CD4-positive, alpha-beta T cell treated with Interleukin-4 for 1 hour (primary cell): ENCODE measurements at places on chromosomes 16 and 17.

DNA sequence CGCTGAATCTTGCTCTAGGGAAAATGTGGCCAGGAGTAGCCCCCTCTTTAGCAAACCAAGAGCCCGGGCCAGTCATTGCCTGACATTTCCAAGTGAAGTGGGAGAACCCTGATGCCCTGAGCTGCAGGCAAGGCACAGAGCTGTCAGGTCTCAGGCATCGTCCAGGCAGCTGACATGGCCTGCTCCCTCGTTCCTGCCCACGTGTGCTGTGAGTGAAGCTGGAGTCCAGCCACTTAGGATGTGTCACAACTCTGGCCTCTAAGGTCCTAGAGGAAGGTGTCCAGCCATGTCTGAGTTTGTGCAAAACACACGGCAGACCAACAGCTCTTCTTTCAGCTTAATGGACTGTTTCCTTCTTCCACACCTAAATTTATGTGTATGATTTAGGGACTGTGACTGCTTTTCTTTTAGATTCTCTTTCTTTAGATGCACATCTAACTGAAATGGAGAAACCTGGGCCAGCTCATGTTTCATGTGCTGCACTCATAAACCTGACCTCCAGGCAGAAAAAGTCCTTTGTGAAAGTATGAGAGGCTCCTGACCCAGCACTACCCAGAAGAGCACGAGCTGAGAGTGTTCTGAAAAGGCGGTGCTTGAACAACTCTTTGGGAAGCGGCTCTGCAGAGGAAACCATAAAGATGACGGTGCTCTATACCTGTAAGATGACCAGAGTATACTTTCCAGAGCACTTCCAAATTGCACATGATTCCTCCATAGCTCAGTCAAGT, 14.8 kb upstream of the LIMD2 start:
- no peak for DNase-seq

GRCh38 chr16:51815523-51815922, 664.5 kb upstream of the SALL1 start:
- no peak for DNase-seq

DNA sequence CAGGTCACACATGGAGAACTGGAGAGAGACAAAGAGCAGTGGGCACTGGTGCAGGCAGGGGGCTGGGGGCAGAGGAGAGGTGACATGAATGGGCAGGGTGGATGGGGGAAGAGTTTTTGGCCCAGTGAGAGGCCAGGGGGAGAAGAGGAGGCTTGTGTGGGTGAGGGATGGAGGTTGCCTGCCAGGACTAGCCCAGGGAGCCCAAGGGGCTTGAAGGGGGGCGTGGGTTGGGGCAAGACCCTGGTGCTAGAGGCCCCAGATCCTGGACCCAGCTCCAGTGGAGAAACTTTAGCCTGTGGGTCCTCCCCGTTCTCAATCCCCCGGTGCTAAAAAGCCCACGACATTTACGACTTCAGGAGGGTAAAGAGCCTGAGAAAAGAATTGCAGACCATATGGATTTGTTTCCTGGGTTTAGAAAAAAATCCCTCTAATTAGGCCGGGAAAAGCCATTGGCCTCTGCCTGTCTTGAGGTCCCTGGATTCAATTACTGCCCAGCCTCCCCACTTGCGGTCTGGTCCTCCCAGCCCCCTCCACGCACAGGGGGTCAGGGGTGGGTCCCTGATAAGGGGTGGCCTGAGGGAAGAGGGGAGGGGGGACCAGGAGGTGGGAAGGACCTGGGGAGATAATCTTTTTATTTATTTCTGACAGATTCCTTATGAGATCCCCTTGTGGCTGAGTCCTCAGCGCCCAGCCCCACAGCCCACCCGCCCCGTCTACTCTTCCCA, 33.0 kb downstream of the NGFR start:
- no peak for DNase-seq

- DNase-seq: no peak
Measured at GRCh38 chr17:68820476-68820824, 134.7 kb downstream of the ABCA8 start.

DNA sequence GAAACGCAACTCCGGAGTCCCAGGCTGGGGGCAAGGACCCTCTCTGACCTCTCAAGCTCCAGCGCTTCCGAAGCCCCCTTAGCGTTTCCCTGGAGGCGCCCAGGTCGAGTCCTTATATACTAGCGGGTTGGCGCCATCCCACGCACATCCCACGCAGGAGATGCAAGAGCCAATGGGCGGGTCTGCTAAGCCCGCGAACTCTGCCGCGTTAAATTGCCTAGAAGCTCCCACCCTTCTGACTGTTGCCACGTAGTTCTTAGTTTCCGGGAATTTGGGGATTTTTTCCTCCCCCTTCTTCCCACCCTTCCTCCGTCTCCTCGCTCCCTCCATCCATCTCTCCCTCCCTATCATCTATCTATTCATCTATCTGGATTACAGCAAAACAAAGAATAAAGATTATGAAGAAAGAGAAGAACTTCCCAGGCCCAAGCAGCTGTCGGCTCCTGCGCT, at the start of gene SLFN11:
Gene SLFN11 (minus strand): TSS at position 88 of the 450 bp plus-strand sequence. CDS start 9,814 bp downstream, outside the sequence.
- DNase-seq: peak; percentile 91

GRCh38 chr16:19861133-19861532, 23.5 kb downstream of the GPRC5B start:
- no peak for DNase-seq

DNA sequence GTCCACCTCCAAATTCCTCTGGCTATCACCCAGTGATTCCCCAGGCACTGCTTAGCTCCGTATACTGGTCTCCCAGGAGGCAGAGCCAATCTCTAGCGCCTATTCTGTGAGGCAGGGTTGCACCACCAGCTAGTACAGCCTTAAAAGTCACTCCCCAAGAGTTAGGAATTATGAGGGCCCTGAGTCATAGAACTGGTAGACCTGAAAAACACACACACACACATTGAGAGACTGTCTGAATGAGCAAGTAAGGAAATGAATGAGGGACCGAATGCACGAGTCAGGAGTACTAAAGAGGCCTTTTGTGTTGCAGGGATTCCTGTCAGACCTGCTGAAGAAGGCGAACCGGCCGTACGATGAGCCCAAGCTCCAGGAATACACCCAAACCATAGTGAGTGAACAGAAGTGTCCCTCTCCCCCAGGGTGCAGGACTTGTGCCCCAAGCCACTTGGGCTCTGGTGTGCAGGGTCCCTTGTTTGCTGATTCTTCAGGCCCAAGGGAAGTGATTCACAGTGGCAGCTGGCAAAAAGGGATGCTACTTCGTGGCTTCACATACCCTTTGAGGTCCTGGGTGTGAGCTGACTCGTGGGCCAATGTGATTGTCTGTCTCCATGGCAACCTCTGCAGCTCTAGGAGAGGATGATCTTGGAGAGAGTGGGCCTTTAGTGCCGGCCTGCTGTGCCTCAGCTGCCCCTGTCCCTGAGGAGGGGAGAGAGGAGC, 24.7 kb downstream of the CALB2 start:
- DNase-seq: no peak

- no peak for DNase-seq
Measured at GRCh38 chr17:16378636-16379282, 2.1 kb upstream of the UBB start.

- no peak for DNase-seq
Measured at GRCh38 chr16:57826706-57827625, 24.7 kb upstream of the KIFC3 start.

- no peak for DNase-seq
Measured at GRCh38 chr17:28381141-28381825, 9.8 kb downstream of the SARM1 start.

DNA sequence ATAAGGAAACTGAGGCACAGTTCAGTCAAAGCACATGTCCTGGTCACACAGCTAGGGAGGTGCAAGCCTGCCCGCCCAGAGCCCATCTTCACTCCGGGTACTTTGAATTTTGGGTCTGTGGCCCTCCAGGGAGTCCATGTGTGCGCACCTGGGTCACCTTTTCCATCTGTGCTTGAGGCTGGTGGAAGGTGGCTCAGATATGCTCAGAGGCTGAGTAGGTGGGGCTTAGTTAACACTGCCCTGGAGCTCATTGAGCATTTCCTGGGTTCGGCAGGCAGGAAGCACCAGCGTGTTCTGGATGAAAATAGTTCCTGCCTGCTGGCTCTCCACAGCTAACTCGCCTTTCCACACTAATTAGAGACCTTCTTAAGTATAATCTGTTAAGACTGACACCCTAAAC, 19.2 kb downstream of the FAM234A start:
- no peak for DNase-seq

DNA sequence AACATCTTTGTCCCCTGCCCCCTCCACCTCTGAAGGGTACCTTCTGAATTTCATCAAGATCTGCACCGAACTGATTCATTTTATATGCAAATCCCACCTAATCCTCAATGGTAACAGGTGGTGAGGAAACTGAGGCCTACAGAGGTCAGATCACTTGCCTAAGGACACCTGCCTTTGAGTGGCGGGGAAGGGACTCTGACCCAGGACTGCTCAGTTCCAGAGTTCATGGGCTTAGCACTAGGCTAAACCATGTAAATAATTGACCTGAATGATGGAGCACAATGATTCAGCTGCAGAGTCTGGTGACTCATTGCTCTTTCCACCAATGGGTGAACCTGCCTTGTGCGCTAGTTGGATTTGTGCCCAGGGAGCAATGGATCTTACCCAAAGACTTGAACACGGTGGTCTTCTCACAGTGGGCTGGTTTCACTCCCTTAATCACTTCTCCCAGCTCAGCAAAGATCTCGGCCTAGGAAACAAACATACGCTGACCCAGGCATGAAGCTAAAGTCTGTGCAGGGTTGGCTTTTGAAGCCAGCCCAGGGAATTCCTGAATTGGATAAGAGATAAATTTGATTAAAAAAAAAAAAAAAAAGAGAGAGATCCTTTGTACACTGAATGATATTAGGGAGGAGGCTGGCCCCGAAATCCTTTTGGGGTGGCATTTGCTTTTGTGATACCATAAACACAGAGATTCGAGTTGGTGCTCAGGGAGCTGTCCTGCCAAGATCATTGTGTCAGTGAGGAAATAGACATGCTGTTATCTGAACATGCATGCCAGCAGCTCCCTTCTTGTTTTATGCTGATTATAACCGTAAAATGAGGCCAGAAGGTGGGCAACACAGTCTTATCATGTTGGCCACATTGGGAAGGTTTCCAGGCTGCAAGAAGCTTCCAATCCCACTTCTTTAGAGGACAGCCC, 17.0 kb downstream of the CRYM start:
- no peak for DNase-seq

- no peak for DNase-seq
Measured at GRCh38 chr17:76467366-76467765, at the start of gene AANAT. AANAT (plus strand) TSS chr17:76467603; CDS start chr17:76468747, 1,144 bp downstream.

DNA sequence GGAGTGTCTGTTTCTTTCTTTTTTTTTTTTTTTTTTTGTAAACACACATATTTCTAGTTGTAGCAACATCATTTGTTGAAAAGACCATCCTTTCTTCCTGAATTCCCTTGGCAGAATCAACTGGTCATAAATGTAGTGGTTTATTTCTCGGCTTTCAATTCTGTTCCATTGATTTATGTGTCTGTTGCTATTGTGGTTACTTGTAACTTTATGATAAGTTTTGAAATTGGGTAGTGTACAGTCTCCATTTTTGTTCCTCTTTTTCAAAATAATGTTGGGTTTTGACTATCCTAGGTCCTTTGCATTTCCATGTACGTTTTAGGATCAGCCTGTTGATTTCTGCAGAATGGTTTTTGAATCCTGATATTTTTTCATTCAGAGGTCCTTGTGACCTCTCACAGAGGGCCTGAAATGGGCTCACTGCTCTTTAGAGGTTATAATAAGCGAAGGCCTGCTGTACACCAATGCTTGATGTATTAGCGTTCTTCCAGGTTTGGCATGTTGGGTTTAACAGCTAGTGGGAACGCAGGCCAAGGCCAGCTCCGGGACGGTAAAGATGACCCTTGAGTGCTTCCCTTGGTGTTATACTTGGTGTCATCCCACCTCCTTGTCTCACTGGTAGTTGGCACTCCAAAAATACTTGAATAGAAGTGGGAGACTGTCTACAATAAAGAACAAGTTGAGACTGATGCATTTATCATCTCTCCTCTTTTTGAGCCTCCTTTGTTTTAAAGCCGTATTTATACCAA, 43.8 kb downstream of the ZNRF1 start:
- DNase-seq: no peak

DNA sequence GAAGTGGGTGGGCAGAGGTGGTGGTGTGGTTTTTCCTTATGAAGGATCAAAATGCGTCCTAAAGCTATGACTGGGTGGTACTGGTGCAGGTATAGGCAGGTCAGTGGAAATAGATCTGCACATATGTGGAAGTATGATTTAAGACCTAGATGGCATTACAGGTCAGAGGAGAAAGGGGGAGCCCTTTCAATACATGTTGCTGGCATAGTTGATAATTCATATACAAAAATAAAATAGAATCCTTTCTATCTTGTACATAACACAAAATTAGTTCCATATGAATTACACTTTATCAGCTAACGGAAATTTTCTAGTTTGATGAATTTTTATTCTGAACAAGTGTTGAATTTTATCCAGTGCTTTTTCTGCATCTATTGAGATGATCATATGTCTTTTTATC, 20.8 kb upstream of the PIK3R5 start:
- DNase-seq: no peak

DNA sequence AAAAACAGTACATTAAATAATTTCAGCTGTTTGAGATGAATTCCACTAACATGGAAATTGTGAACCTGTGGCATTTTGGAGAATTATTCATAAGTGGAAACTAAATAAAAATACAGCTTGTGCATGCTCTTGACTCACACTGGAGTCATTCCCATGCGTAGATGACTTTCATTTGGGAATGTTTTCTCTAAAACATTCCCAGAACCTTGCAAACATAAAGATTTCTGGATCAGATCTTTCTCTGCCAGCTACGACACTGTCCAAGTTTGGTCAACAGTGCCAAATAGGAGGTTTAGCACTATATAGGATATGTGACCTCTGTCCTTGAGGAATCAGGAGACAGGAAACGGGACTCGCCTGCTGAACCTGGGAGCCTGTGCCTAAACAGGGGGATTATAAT, 400.9 kb downstream of the SLC39A11 start:
- no peak for DNase-seq

DNA sequence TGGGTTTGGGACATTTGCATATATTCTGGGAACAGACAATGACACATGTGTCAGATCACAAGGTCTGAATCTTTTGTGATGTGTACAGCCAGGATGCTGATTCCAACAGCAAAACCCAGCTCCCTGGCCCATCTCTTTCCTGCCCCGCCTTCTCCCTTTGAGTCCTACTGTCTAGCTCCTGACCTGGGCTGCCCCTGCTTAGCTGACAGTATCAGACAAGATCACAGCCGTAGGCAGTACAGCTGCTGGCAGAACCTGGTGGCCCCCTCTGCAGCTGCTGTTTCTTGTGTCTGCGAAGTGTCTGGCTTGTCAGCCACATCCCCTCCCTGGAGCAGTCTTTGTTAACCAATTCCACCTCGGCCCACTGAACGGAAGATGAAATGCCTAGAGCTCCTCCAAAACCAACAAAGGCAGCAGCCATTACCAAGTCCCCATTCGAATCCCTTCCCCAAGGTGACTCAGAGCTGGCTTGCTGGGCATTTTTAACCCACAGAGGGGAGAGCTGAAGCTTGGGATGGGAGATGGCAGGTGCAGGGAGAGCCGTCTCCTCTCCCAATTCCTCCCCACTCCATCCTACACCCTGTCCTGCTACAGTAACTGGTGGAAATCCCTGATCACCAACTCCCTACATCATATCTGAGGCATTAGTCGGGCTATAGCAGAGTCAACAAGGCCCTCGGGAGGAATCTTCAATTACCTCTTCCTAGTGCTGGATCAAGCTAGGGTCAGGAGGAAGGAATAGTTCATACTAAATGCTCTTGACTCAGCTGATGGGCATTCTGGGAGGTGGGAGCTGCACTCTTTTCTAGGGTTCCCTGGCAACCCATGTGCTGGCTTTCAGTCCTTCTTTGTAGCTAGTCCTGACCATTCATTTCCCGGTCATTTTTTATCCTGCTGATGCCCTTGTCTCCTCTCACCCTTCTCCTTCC, 5.8 kb downstream of the PIPOX start:
- DNase-seq: no peak
